ENCODE measurements at places on chromosomes 6 and 20. TPM values are rescaled to one million over a fixed set of nuclear protein-coding genes. Genes with fewer than 3 reads are reported as not detected.

The ADGB gene
- total RNA-seq: not detected

- H3K4me3 ChIP-seq: peak overlapping the region; percentile 25
- H3K36me3 ChIP-seq: peaks cover 5% of the 10 kb centered on the region
- H3K27me3 ChIP-seq: no peaks in the 10 kb centered on the region
These were observed 107.3 kb downstream of the IRF4 start for GRCh38 chr6:498795-499231.

- no peak overlapping the region for H3K27ac ChIP-seq
- H3K36me3 ChIP-seq: no peaks in the 10 kb centered on the region
- no peaks in the 10 kb centered on the region for H3K4me1 ChIP-seq
- no peak overlapping the region for H3K4me3 ChIP-seq
- peak; percentile 28 for DNase-seq
- no peaks in the 10 kb centered on the region for H3K27me3 ChIP-seq
These were observed 52.6 kb upstream of the MAFB start for GRCh38 chr20:40741507-40742106.

The DPPA5 gene
- total RNA-seq: not detected

- H3K27ac ChIP-seq: no peak overlapping the region
- H3K27me3 ChIP-seq: no peaks in the 10 kb centered on the region
- no peak overlapping the region for H3K4me3 ChIP-seq
- no peaks in the 10 kb centered on the region for H3K36me3 ChIP-seq
These were observed 133.5 kb downstream of the PLCB1 start for GRCh38 chr20:8265588-8265987.

DNA sequence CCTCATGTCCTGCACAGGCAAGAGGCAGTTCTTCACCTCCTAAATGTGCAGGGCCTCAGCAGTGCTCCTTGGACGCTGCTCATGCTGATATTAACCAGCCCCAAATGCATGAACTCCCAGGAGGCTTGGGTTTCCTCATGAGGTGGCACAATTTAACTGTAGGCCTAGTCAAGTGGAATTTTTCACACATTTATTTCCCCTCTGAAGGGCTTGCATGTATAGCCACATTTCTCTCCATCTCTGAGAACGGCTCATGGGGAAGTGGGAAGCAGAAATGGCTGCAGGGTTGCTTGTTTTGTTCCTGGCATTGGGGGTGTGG, 72.8 kb upstream of the PAX1 start:
- H3K4me3 ChIP-seq: no peak overlapping the region
- H3K4me1 ChIP-seq: no peaks in the 10 kb centered on the region
- H3K27ac ChIP-seq: no peak overlapping the region
- no peak for DNase-seq

The MACROD2 gene
- not detected for total RNA-seq

DNA sequence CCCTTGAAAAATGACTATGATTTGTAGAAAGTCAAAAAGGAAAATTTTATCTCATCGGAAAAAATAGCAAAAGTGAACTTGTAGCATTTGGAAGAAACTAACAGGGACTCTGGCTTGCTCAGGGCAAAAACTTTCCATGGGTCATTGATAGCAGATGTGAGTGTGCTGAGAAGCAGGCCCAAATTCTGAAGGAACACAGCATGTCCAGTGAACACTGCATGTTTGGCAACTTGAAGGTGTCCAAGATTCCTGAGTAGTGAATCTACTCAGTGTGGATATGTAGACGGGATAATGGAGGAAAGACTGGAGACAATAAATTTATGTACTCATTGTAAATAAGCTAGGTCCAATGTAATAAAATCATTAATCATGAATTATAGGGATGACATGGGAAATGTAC, 8.2 kb downstream of the SLC17A2 start:
- H3K4me3 ChIP-seq: no peak overlapping the region
- no peaks in the 10 kb centered on the region for H3K36me3 ChIP-seq
- no peak overlapping the region for H3K27ac ChIP-seq

The MEI4 gene
- total RNA-seq: not detected

The UCKL1 gene
- total RNA-seq: 55.1 TPM

The BPIFB1 gene
- not detected for total RNA-seq

DNA sequence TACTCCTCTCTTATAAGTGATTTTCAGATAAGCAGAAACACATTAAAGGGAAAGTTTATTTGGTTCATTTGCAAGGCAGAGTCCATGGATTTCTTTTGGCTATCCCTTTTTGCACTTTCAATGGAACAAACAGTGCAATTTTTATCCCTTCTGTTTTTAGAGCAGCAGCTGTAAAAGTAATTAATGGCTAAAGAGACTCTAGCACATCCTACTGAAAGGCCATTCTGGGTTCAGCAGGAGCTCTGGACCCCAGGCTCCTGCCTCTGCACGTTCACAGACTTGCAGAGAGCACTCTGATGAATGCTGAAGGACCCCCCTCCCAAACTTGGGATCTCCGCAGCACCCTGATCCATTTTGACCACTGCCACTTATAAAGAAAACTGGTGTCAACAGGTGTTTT, 40.3 kb upstream of the PDE7B start:
- no peaks in the 10 kb centered on the region for H3K27me3 ChIP-seq
- no peaks in the 10 kb centered on the region for H3K36me3 ChIP-seq
- DNase-seq: no peak
- H3K27ac ChIP-seq: no peak overlapping the region
- no peaks in the 10 kb centered on the region for H3K4me1 ChIP-seq

The PTCRA gene
- total RNA-seq: not detected
